Forelimb muscle (tissue), 1 donor: ENCODE measurements at places on chromosomes 2 and 18.

GRCh38 chr2:108634011-108634410 lies 85.3 kb upstream of the RANBP2 start:
- DNase-seq = no peak

GRCh38 chr18:47108998-47109405 lies 41.3 kb downstream of the HDHD2 start:
- DNase-seq = no peak

DNA sequence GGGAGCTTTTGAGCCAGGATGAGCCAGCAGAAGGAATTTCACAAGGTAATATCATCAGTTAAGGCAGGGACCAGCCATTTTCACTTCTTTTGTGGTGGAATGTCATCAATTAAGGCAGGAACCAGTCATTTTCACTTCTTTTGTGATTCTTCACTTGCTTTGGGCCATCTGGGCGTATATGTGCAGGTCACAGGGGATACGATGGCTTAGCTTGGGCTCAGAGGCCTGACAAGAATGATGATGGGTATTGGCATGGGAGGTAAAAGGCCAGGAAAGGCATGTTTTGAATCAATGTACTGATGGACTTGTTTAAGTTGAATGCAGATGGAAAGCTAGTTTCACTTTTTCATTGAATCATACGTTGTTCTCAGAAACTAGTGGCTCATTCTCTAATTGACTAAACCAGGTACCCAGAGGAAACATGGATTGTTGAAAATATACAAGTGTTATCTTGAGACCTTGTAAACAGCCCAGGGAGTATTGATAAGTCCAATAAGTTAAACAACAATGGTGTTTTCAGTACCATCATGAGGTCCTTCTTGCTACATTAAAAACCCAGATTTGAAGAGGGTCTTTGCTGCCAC lies 1672.5 kb upstream of the DDX18 start:
- DNase-seq = no peak

DNA sequence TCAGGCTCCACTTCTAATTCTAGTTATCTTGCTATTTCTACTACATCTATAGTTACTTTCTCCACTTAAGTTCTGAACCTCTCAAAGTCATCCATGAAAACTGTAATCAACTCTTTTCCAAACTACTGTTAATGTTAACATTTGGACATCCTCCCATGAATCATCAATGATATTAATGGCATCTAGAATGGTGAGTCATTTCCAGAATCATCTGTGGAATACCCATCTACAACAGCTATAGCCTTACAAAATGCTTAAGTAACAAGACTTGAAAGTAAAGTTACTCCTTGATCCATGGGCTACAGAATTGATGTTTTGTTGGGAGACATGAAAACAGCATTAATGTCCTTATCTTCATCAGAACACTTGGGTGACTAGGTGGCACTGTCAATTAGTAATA lies 35.4 kb downstream of the BARD1 start:
- no peak for DNase-seq

- no peak for DNase-seq
Observed at GRCh38 chr2:24592441-24593100, 101.5 kb downstream of the NCOA1 start.

DNA sequence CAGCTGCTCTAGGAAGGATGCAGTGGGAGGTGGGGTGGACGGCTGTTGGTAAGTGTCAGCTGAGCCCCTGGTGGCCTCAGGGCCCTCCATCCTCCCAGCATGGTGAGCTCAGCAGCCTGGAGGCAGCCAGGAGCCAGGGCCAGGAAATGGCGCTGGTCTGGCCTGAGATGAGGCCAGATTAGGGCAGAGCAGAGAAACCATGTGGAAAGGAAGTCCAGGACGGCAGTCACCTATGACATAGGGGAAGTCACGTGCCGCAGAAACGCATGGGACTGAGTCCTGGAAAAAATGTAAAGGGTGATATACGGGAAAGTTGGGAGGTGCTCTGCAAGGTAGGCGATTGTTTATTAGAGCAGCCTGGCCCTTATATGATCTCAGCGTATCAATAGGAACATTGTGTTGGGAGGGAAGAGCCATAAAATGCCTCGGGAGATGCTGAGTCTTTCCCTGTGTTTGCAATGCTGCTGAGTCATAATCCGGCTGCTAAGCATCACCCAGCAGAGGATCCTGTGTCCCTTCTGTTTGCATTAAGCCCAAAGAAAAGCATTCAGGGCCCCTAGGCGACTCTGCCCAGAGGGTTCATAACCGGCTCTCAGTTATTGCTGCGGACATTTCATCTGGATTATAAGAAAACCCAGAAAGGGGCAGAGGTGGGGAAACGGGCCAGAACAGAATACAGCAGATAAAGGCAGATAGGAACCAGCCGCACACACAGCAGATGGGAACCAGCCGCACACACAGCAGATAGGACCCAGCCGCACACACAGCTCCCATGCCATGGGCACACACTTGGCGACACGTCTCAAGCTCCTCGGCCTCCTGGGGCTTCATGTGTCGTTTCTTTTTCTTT lies 30.3 kb upstream of the B3GNT7 start:
- no peak for DNase-seq

GRCh38 chr2:230685178-230685577 lies 27.5 kb upstream of the CAB39 start:
- no peak for DNase-seq

- DNase-seq = no peak
Observed at GRCh38 chr2:37775908-37776250, 104.4 kb upstream of the CDC42EP3 start.

DNA sequence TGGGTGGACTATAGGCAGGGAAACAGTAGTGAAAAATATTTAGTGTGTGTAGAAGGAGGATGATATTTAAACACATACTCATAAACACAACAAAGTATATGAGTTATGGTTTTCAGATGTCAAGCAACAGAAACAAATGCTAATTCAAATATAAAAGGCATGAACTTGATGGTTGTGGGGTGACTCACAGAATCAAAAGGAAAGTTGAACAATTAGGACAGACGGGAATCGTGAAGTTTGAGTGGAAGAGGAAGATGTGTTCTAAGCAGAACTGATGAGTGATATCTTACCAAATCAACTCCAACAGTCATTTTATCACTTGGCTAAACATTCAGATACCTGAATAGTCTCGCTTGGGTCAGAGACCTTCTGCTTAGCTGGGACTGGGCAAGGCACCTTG lies 53.6 kb upstream of the ITGA6 start:
- DNase-seq = no peak
